ENCODE measurements at places on chromosomes 16 and 17.

GRCh38 chr16:72787514-72788268 is 260.2 kb downstream of the ZFHX3 start:
- peak; percentile 71 for DNase-seq

DNA sequence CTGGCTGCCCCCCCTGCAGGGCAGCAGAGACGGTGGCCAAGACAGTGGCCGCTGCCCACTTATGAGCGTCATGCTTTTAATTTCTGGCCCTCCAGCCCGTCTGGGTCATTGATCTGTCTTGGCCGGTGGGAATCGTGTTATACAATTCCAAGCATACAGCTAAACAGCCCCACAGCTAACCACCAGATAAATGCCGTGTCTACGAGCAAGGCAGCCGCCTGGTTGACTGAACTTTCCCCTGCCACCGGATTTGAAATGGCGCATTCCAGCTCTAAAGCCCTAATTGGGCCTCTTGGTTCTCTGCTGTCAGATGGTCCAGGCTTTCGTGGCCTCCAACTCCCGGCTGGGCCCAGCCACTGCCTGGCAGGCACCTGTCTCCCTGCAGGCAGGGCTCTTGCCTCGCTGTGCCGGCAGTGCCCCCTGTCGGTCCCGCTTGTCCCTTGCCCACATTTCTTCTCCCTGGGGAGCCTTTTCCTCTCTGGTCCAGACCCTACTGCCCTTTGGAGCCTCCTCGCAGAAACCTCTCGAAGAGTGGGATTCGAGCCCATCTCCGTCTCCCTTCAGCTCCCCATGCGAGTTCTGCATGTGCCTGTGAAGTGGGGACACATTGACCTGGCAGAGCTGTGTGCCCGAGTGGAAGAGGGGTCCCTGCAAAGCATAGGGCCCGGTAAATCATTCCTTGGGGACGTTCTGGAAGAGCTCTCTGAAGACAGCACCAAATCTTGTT is 1.8 kb upstream of the RBFOX3 start:
- DNase-seq = no peak

- no peak for DNase-seq
Measured at GRCh38 chr17:39926588-39927100, 757 bp downstream of the ORMDL3 start.

GRCh38 chr17:59530531-59530930 is 34.9 kb upstream of the DHX40 start:
- no peak for DNase-seq

- DNase-seq = no peak
Measured at GRCh38 chr17:2563061-2563460, 30.4 kb upstream of the PAFAH1B1 start.

DNA sequence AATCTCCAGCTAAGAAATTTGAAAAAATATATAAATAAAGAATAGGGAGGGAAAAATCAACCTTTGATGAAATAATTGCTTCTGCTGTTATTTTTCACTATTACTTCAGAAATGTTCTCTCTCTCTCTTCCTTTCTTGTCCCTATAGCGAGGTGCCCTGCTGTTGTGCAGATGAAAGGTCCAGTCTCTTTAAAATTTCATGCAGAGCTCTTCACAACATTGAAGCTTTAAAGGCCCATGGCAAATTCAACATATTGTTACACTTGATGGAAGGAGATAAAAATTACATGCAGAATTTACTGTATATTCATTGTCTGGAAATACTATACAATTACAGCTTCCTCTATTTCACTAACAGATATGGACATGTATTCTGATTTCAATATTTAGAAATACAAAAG is 86.4 kb upstream of the PSMD7 start:
- DNase-seq = no peak

- DNase-seq = peak; percentile 90
Measured at GRCh38 chr16:4370570-4371356, 885 bp upstream of the VASN start.

DNA sequence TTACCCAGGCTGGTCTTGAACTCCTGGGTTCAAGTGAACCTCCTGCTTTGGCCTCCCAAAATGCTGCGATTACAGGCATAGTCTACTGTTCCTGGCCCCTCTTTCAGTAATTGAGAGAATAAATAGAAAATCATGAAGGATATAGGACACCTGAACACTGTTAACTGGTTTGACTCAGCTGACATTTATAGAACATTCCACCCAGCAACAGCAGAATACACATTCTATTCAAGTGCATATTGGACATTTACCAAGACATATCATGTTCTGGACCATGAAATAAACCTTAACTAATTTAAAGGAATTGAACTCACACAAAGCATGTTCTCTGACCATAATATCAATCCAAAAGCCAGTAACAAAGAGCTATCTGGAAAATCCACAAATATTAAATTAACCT is 19.8 kb upstream of the BAIAP2 start:
- no peak for DNase-seq

DNA sequence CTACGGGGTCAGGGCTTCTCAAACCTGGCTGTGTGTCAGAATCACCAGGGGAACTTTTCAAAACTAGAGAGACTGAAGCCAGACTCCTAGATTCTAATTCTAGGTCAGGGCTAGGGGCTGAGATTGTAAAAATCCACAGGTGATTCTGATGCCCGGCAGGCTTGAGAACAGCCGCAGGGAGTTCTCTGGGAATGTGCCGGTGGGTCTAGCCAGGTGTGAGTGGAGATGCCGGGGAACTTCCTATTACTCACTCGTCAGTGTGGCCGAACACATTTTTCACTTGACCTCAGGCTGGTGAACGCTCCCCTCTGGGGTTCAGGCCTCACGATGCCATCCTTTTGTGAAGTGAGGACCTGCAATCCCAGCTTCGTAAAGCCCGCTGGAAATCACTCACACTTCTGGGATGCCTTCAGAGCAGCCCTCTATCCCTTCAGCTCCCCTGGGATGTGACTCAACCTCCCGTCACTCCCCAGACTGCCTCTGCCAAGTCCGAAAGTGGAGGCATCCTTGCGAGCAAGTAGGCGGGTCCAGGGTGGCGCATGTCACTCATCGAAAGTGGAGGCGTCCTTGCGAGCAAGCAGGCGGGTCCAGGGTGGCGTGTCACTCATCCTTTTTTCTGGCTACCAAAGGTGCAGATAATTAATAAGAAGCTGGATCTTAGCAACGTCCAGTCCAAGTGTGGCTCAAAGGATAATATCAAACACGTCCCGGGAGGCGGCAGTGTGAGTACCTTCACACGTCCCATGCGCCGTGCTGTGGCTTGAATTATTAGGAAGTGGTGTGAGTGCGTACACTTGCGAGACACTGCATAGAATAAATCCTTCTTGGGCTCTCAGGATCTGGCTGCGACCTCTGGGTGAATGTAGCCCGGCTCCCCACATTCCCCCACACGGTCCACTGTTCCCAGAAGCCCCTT is 10.9 kb downstream of the STH start:
- DNase-seq = no peak

GRCh38 chr17:16314189-16314588 is 39.1 kb downstream of the CENPV start:
- DNase-seq = no peak

DNA sequence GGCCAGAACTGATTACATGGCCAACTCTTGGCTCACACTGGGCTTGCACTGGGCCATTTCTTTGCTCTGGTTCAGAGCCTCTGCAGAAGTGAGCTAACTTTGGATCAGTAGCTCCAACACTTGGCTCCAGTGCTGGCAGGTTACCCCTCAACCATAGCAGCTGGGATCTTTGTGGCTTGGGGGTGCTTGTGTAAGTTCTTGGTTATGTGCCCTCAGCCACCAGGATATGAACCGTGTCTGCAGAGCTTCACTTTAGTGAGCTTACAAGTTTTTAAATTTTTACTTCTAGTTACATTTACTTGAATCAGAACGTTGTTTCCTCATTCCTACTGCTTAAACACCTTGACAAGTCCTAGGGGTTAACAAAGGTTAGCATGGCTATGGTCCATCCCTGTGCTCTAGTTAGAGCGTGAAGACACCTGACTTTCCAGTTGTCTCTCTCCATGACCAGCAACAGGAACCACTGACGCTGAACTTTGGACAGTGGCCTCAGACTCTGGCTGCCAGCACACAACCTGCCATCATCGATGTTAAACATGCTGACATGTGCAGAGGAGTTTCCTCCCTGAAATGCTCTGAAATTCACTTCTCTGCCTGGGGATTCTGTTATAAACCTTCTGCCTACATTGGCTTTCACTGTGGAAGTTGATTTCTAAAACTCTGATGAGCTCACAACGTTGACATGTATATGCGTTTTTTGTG is 4.1 kb downstream of the PDF start:
- DNase-seq = no peak

GRCh38 chr17:61462719-61463315 is 10.6 kb downstream of the TBX4 start:
- peak; percentile 31 for DNase-seq

DNA sequence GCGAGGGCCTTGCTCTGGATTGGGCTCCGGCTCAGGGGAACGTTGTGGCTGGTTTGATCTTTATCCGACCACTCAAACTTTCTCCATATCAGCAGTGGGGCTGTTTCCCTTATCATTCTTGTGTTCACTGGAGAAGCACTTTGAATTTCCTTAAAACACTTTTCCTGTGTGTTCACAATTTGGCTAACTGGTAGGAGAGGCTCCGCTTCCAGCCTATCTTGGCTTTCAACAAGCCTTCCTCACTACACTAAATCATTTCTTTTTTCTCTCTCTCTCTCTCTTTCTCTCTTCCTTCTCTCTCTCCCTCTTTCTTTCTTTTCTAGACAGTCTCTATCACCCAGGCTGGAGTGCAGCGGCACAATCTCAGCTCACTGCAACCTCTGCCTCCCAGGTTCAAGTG is 43.0 kb downstream of the ABR start:
- no peak for DNase-seq

DNA sequence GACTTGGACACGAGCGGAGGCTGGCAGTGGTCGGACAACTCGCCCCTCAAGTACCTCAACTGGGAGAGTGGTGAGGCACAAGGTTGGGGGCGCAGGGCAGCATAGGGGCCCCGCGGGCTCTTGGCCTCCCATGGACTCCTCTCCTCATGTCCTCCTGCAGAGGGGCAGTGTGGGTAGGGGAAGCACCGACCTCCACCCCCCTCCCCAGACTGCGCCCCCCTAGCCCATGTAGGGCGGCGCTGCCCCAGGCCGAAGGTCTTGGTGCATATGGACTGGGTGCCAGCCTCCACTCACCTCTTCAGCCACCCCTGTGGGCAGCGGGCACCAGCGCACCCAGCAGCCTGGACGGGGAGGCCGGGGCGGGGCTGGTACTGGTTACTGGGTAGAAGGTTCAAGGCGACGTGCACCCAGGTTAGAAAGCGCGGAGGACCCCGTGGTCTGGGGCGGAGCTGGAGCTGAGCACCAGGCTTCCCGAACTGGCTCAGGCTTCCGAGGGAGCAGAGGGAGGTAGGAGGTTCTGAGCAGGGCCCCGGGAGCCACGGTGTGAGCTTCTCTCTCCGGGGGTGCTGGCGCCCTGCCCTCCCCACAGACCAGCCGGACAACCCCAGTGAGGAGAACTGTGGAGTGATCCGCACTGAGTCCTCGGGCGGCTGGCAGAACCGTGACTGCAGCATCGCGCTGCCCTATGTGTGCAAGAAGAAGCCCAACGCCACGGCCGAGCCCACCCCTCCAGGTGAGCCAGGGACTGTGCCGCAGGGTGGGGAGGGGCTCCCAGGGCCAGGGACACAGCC is 39.5 kb downstream of the MRC2 start:
- DNase-seq = no peak

DNA sequence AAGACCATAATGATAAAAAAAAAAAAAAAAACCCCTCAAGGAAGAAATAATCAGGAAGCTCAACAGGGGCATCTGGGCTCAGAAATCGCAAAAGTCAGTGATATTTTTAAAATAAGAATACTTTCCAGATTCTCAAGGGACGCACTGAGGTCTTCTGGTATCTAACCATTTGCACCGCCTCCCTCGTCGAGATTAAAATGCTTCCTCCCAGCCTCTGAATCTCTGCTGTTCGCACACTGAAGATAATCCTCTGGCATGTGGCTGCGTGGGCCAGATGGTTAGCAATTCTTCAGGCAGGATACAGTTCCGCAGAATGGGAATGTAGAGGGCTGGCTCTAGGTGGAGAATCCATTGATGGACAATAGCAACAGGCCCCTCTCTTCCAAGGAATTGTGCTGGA is 211.7 kb upstream of the CDH5 start:
- no peak for DNase-seq

GRCh38 chr17:76902476-76902875 is 34.3 kb downstream of the MGAT5B start:
- DNase-seq = no peak

- DNase-seq = no peak
Measured at GRCh38 chr16:1674306-1674705, 3.8 kb upstream of the JPT2 start.
